ENCODE measurements at places on chromosomes 11 and 22.

GRCh38 chr11:109808569-109808968 is 284.6 kb upstream of the ZC3H12C start:
- DNase-seq, result peak; percentile 23

DNA sequence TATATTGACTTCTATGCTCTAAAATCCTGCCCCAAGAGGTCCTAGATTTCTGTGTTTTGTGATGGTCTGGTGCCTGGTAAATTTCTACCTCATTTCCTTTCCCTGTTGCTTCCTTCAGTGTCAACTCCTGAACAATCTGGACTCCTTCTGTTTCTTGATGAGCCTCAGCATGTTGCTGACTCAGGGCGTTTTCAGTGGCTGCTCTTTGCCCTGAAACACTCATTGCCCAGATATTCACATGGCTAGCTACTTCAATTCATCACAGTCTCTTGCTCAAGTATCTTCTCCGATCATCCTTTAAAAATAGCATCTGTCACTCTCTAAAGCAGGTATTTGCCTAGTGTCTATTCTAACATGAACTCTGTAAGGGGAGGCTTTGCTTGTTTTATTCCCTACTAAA is 526.3 kb upstream of the RAG2 start:
- no peak for DNase-seq

DNA sequence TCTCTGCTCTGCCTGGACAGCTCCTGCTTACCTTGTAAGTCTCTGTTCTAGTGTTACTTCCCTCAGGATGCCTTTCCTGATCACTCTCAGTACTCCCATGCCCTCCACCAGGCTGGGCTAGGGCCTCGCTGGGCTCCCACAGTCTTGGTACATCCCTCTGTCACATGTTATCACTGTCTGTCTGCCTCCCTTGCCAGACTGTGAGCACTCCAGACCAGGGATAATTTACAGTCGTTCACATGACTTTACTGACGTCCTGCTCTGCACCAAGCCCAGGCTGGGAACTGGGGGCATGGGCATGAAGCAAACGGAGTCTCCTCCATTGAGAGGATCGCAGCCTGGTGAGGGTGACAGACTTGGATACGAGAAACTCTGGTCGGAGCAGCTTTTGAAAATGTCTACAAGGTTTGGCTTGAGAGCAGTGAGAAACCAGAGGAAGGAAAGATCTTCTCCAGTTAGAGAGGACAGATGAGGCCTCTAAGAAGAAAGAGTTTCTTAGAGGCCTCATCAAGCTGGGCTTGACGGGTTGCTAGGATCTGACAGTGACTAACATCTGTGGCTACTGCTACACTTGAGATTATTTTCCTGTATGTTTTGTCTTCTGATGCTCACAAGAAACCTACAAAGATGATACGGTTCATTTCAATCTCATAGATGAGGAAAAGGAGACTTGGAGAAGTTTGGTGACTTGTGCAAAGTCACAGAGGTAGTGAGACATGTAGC is 12.5 kb downstream of the USP35 start:
- DNase-seq, result no peak

- no peak for DNase-seq
Observed at GRCh38 chr22:35756722-35757121, 39.0 kb downstream of the APOL5 start.

DNA sequence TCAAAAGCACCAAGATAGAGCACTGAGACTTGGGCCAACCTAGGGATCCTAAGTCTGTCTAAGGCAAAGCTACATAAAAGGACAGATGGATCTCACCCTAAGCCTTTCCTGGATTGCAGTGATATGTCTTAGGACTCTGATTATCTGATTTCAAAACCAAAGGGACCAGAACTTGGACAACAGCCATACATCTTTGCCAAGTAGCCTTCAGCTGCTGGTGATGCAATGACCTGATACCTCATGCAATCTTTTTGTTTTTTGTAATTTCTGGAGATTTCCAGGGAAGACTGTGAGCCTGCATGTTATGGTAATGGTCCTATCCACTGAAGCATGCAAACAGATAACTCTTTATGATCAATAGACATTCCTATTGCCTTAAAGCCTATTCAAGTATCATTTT is 230.4 kb upstream of the MTNR1B start:
- DNase-seq, result no peak

DNA sequence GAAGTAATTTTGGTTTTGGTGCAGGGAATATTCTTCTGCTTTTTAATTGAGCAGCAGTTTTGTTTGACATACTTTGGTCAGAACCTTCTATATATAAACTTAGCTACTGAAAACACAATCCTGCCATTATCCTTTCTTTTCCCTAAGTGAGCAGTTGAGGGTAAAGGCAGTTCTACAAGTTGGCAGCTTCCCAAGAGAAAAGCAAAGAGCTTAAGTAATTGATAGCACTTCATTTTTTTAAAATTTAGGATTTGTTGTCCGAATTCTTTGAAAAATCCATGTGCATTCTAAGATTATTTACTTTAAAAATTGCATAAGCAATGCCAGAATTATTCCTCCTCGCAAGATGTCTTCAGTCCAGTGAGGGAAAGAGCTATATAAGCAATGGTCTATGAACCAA is 1394.1 kb downstream of the FAM181B start:
- DNase-seq, result no peak

DNA sequence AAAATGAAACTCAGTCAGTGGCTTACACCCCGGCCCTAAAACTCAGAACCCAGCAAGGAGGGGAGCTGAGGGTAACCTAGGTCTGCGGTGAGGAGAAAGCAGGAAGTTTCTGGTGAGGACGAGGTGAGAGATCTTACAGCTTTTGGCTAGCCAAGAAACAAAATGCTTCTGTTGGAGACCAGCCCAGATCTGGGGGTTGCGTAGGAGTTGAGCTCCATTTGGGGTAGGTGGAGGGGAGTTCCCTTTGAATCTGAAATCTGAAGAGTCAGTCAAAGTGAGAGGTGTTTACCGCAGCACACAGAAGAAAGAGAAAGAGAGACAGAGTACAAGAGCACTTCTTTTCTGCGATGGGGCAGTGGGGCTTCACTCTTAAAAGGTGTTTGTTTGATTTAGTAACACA is 29.6 kb downstream of the EHF start:
- peak; percentile 38 for DNase-seq

DNA sequence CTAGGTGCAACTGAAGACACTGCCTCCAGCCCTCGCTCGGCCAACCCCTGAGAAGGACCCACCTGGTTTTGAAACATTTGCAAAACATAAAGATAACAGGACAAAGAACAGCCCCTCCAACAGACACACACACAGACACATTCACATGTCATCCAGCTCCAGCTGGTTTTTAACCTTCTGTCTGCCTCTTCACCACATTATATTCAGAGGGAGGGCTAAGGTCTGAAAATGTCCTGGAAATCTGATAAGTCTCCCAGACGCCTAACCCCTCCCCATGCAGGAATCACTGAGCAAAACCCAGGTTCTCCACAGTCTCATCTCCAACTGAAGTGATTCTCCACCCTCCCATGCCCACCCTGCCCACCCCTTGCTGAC is 29.4 kb downstream of the PACSIN2 start:
- DNase-seq, result no peak

DNA sequence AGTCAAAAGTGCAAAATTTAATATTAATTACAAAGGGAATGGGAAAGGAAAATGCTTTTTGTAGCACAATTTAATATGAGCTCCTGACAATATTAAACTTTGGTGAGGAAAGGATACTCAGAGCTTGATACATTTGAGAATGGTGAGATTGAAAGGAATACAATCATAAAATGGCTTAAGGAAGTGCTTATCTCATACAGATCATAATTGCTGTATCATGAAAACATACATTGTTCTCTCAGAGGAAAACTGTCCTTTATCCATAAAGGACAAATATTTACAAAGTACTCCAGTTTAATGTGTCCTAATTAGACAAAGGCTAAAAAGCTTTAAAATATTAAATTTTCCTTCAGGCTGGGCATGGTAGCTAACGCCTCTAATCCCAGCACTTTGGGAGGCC is 260.4 kb downstream of the TMEM135 start:
- no peak for DNase-seq

DNA sequence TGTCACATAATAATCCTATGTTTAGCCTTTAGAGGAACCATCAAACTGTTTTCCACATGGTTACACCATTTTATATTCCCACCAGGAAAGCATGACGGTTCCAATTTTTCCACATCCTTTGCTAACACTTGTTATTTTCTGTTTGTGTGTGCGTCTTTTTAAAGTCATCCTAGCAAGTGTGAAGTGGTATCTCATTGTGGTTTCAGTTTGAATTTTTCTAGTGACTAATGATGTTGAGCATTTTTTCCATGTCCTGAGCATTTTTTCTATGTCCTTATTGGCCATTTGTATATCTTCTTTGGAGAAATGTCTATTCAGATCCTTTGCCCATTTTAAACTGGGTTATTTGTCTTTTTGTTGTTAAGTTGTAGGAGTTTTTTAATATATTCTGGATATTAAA is 53.7 kb upstream of the DEPDC7 start:
- DNase-seq, result no peak

- DNase-seq, result no peak
Observed at GRCh38 chr11:57370941-57371340, 10.0 kb downstream of the PRG3 start.

DNA sequence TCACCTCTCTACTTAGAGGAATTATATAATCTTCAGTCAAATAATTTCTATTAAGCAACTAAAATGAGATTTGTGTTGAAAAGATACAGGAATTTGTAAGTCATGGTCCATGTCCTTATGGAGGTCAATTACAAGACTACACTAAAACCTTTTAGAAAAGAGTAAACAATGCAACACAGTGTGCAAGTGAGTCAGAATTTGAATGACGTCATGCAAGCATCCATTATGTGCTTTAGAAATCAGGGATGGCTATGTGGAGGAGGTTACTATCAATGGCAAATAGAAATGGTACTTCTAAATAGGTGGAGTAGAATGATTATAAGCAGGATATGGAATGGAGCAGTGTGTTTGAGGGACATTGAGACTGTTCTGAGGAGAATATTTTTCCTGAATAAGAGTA is 16.6 kb downstream of the OR10D3 start:
- no peak for DNase-seq

GRCh38 chr11:91966368-91966767 is 258.2 kb upstream of the FAT3 start:
- DNase-seq, result no peak

GRCh38 chr22:41825376-41825775 is 7.5 kb upstream of the SREBF2 start:
- no peak for DNase-seq

GRCh38 chr11:62464655-62465054 is 45.8 kb downstream of the SCGB1A1 start:
- DNase-seq, result no peak

GRCh38 chr22:27612115-27612514 is 189.4 kb downstream of the MN1 start:
- peak; percentile 37 for DNase-seq

GRCh38 chr11:73554671-73555320 is 43.1 kb downstream of the FAM168A start:
- no peak for DNase-seq

DNA sequence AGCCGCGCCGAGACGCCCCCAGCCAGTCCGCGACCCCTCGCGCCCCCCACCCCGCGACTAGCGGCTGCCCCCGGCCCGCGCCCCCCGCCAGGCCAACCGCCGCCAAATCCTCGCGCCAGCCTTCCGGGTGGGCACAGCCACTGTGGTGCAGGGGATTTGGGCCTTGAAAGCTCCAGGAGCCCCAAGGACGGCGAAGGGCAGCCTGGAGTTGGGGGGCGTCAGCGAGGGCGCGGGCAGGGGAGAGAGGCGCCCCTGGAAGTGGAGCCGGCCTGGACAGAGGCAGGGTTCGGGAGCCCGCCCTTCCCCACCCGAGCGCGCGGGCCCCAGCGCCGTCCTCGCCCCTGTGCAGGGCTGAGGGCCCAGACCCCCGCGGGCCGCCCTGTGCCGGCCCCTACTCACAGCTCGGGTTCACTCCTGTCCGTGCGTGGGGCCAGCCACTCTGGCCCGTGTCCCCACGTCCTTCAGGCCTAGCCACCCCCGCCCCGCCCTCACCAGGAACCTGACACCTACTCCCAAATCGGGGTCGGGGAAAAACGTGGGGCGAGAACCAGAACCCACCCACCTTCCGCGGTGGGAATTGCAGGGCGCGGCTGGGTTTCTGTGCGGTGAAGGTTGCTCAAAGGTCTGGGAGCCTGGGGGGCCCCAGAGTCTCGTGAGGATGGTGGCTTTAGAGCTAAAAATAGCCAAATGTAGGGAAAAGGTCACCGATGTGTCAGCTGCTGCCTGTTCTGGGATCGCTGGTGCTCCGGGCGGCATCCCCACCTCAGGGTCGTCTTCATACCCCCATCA is at the start of gene CPT1B:
Gene CPT1B (minus strand): TSS at position 441 of the 789 bp plus-strand sequence. CDS start 512 bp downstream, outside the sequence.
- no peak for DNase-seq

- no peak for DNase-seq
Observed at GRCh38 chr11:18669711-18670110, 28.9 kb upstream of the TMEM86A start.

GRCh38 chr11:104908186-104908531 is 9.9 kb upstream of the CASP12 start:
- DNase-seq, result no peak

GRCh38 chr22:28855355-28856094 is 27.8 kb upstream of the ZNRF3 start:
- DNase-seq, result peak; percentile 81

DNA sequence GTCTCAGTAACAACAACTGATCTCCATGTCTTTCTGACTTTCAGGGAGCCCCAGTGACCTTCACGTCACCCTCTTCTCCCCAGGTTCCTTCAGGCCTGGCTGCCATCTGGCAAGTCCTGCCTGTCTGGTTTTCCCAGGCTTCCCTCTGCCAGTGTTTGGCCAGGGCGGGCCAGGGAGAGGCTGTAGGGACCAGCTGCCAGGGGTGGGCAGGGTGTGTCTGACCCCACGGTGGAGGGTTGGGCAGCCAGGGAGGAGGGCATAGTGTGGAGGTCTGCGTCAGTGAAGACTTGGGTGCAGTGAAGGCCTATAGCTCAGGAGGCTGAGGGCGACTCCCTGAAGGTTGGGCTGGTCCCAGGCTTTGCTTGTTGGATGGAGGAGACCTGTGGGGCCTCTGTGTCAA is 11.9 kb upstream of the MRGPRX2 start:
- no peak for DNase-seq

DNA sequence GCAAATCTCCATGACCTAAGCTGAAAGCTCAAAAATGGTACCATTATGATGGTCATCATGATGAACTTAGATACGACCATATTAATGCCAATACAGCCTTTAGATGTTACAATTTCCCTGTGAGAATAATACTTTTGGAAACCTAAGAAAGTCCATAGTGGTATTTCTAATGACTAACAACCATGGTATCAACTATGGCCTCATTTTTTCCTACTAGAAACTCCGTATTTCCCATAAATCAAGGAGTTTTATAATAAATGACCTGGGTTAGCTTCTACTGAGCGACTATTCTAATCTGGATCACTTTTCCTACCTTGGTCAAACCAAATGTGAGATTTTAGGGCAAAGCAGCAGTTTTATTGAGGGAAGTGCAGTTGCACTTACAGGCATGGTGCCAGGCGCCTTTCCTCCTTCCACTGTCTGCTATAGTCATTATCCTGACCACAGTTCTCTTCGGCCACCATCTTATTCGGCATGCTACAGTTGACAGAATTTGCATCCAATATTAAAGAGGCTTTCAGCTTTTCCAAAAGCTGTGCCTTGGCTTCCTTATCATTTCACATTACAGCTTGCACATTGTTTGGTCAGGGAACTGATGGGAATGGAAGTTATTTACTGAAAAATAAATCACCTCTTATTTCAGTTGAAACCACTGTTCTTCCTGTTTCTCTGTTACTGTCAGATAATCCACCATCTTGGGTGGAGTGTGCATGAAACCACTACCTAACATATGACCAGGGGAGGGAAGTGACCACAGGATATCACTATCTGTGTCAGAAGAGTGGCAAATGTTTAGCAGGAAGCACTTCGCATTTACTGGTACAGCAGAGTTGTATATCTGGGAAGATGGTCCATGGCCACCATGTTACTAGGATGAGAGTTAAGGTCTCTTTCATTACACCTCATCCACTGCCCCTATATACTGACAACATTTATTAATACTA is 74.5 kb upstream of the PICALM start:
- peak; percentile 97 for DNase-seq

Measured in hematopoietic multipotent progenitor cell treated with erythropoietin and hydrocortisone succinate and interleukin-3 and kit ligand, for 6 days (in vitro differentiated cells).